ENCODE measurements at places on chromosomes 11 and 22.

DNA sequence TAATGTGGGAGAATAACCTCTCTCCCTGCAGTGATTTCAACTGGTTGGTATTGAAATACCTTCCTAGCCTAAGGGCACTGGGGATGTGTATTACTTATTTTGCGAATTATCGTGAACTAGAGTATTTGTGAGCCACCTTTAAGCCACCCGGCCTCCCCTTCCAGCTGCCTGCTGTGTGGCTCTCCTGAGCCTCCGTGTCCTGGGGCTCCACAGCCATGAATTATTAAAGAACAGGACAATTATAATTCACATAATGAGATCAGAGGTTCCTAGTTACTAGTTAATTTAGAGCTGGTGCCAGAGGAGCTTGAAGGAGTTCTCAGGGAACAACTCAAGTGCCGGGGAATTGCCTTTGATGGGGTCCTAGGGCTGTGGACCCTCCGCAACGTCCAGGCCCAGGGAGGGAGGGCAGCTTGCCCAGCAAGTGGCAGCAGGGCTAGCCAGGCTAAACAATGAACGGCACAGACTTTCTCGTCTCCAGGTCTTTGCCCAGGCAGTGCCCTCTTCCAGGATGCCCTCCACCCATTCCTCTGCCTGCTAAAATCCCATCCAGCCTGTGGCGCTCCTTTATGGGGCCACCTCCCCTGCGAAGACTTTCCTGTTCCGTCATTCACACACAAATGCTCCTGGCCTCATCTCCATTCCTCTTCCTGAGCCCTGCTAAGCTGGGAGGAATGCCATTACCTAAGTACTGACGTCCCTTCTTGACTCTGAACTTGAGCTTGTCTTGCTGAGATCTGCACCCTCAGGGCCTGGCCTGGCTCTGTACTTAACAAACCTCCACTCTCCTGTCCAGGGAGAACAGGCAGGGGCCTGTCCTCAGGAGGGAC, 91.5 kb downstream of the RTL6 start:
- DNase-seq, result no peak

- DNase-seq, result no peak
These were observed 170.8 kb downstream of the TBC1D22A start for GRCh38 chr22:46933040-46933930.

DNA sequence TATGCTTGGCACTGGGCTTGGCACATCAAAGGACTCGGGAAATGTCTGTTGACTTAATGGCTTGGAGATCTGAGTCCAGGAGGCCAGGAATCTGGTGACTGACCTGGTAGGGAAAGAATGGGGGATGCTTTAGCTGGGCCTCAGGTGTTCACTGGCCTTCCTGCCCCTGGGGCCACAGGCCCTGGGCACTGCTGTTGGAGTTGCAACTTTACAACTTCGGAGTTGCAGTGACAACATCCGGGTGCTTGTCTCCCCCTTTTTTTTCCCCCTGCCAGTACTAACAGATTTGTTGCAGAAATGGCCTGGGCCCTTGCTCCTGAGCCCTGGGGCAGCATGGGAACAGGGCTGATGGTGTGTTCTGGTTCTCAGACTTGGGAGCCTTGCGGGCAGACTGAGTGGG, 23.8 kb downstream of the OSBP2 start:
- no peak for DNase-seq

GRCh38 chr11:108486828-108487227, 11.4 kb downstream of the POGLUT3 start:
- DNase-seq, result no peak

DNA sequence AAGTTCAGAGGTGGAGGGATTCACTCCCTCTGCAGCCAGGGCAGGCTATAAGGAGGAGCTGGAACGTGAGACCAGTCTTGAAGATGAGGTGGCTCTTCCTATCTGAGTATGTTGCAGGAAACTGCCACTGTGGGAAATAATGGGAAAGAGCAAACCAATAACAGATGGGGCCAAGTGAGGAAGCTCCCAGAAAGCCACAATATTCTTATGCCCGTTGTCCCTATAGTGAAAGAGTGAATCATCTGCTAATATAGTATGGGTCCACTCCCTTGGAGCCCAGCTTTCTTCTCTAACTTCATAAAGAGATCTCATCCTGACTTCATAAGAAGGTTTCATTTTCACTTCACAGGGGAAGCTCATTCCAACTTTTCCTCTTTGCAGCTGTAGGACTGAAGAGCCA, 206.4 kb downstream of the BLID start:
- peak; percentile 59 for DNase-seq

DNA sequence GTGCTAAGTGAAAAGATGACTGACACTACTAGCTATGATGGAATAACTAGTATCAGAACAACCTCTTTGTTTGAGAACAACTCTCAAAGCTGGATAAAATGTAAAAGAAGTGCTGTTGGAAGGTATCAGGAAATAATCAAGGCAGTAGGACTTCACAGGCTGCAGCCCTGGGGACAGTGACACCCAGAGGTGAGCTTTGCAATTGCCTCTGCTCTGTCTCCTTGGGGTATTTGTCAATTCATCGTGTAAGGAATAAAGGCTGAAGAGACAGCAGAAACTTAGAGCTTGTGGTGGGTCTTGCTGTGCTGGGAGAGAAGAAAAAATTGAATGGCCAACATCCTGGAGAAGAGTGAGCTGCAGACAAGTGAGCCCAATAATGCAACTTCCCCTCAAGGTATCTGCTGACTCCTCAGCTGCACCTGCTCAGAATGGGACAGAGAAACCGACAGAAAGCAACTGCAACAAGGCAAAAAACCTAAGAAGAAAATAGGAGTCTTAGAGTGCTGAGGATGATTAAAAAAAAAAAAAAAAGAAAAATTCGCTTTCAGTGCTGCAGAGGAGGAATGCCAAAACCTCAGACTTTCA, 141.1 kb downstream of the RCN1 start:
- peak; percentile 37 for DNase-seq

DNA sequence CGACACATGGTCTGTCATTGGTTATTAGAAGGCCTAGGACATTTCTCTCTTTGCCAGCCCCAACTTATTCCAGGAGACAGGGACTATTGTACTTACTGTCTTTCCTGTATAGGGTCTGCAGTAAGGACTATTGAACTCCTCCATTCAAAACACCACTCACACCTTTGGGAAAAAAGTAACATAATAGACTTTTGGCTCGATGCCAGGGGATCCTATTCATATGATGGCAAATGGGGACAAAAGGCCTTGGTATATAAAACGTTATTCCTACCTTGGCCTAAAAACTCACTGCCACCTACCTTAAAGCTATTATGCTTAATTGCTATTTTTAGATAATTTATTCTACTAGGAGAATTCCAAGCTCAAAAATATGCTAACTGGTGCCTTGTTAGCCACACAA, 6.3 kb upstream of the NDUFC2 start:
- DNase-seq, result no peak

GRCh38 chr11:68591719-68592118, 92.6 kb upstream of the GAL start:
- DNase-seq, result no peak

DNA sequence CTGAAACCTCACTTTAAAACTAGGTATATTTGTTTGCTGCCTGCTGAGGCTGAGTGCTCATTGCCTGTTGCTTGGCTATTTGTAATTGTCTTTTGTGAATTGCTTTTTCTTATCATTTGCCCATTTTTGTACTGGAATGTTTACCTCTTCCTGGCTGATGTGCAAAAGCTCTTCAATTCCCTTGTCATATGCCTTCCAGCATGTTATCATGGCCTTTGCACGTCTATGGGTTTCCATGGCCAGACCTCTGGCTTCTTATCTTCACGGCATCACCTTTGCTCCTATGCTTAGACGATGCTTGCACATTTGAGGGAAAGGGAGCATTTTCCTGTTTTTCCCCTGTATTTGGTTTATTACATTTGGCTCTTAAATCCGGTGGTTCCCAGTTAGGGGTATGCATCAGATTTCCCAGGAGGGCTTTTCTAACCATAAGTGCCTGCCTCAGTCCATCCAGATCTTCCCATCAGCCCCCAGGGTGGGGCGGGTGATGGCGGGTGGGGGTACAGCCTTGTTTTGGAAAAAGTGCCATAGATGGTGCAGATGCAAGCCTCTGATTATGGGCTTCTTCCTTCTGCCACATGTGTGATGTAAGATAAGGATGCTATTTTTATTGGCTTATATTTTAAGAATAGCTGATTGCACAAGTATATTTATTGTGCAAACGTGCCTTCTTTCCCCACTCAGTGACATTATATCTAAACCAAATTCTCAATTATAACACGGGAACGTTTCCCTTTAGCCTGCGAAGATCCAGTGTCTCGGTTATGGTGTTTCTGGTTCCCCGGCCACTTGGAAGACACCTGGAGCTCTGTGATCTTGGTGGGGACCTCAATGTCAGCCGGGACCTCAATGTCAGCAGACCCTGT, 70.6 kb upstream of the SEPTIN5 start:
- DNase-seq, result no peak

- DNase-seq, result no peak
These were observed 1.3 kb downstream of the LDLRAD3 start for GRCh38 chr11:35945137-35945518.

DNA sequence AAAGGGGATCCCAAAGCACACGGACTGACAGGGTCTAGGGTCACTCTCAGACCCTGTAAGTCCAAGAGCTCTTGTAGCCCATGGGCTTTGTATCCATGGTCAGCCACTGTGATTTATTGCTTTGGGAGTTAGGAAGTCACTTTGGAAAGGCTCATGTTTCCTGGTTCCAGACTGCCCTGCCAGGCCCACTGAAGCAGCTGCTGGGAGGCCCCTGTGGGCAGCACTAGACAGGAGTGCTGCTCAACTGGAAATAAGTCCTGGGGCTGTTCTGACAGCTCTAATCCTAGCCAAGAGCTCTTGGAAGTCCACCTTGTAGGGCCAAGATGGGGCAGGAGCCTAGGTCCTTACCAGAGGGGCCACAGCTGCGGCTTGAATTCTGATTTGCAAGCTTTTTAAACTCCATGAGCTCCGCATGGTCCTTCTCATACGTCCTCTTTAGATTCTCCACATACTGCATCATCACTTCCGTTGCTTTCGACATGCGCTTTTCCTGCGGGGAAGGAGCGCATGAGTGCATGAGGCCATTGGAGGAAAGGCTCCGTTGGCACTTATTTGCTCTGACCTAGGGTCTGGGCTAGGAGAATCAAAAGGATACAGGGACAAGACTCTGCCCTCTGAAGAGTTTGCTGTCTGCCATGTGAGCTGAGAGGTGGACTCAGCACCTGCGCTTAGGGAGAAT, 32.2 kb upstream of the LYVE1 start:
- no peak for DNase-seq

DNA sequence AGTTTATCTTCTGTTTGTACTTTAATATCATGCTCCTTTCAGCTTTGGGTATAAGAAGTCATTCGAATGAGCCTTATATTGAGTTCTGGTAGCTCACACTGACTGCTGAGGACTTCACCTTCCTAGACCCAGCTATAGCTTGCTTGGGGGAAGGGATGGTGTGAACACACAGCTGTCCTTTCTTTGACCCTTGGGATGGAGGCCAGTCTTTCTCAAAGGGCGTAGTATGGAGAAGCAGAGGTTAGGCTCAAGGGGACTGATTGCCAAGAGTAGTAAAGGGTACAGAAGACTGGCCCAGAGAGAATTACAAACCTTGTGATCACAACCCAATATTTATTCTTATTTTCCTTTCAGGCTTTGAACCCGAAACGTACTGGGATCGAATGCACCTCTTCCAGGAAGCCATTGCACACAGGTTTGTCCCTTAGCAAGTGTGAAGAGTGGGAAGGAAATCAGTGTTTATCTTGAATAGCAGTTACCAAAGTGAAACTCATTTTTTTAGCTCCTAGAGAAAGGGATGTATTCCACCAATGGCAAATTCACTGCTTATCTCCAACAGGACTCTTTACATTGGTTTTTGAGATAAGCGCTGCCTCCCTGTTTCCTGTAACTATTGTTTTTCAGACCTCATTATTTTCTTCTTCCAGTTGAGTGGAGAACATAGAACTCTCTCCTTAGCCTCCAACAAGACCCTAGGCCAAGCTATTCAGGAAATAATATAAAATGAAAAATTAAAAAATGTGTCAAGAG, 42.8 kb upstream of the YWHAH start:
- DNase-seq, result no peak

DNA sequence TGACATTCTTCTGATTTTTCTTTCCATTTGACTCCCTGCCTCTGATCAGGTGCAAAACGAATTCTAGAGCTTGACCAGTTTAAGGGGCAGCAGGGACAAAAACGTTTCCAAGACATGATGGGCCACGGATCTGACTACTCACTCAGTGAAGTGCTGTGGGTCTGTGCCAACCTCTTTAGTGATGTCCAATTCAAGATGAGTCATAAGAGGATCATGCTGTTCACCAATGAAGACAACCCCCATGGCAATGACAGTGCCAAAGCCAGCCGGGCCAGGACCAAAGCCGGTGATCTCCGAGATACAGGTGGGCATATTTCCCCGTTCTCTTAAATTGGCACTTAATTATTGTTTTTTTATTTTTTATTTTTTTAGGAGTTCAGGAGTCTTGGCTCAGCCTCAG, 15.4 kb downstream of the XRCC6 start:
- DNase-seq, result peak; percentile 73

- no peak for DNase-seq
These were observed 39.2 kb downstream of the BIRC2 start for GRCh38 chr11:102386136-102386734.

DNA sequence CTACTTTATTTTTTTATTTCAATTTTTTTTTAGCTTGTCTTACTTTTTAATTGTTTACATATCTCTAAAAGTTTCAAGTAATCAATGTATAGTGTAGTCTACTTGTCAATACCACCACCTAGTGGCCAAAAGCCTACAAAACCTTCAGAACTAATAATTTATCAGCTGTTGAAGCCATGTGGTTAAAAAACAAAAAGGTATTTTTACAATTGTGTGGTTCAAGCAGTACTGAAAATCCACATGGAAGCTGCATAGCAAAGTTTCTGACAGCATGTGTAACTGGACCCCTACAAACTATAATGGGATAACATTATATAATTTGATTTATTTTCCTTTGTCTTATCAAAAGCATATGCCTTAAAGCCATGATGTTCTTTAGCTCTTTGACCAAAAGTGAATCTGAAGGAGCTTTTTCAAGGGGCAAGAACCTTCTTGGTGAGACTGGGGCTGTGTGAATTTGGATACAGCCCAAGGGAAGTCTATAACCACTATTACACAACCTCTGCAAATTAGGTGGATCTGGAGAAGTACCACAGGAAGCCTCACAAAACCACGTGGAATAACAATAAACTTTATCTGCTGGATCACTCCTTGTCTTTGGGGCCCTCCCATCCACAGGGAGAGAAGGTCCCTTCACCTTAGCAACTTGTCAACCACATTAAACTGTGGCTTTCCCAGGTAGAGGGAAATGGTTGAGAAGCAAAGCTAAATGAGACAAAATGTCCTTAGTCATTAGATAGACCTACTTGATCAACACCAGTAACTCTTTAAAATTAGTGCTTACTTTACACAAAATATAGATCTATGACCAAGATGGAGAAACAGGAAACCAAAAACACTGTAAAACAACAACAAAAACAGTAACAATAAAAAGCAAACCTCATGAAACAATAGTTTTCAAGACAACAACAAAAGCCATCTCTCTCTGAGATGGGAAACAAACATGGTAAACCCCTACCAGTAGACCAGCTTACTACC, 9.9 kb downstream of the NARS2 start:
- peak; percentile 82 for DNase-seq
